ENCODE measurements at places on chromosomes 6 and 20. TPM values are rescaled to one million over a fixed set of nuclear protein-coding genes. Genes with fewer than 3 reads are reported as not detected.

GRCh38 chr6:129472239-129472638, 237.7 kb downstream of the ARHGAP18 start:
- DNase-seq: no peak

DNA sequence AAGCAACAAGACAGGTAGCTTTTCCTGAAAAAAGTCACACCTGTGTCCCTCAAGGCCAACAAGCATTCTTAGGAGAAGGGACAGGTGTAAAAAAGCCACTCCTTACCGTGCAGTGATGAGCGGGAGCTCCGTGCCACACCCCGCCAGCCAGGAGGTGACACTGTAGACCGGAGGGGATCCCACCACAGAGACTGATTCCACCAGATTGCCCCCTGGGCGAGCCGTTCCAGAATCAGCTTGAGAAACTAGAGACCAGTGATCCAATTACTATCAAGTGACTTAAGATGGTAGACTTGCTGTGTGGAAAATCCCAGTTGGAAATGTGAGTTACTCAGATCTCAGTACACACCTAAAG, 37.4 kb downstream of the PKHD1 start:
- DNase-seq: no peak

- DNase-seq: no peak
Measured at GRCh38 chr6:121857551-121857950, 422.1 kb downstream of the GJA1 start.

- no peak for DNase-seq
Measured at GRCh38 chr6:1552296-1552761, 57.4 kb upstream of the FOXC1 start.

The PSMF1 gene
- 71.8 TPM for total RNA-seq

GRCh38 chr20:5282561-5282960, 34.2 kb downstream of the PROKR2 start:
- DNase-seq: no peak

GRCh38 chr6:30760549-30760948, 16.2 kb upstream of the IER3 start:
- no peak for DNase-seq

The SSTR4 gene
- not detected for total RNA-seq

- DNase-seq: no peak
Measured at GRCh38 chr6:29232725-29233124, 62.0 kb downstream of the OR2J2 start.

The TENT5A gene
- 11.5 TPM for total RNA-seq

GRCh38 chr6:3523271-3523670, 66.4 kb upstream of the SLC22A23 start:
- no peak for DNase-seq

- DNase-seq: no peak
Measured at GRCh38 chr20:13841206-13841605, 56.4 kb downstream of the NDUFAF5 start.

The RPRD1B gene
- total RNA-seq: 24.4 TPM

- peak; percentile 42 for DNase-seq
Measured at GRCh38 chr20:57938158-57939108, 228.6 kb upstream of the PMEPA1 start.

GRCh38 chr6:86728976-86729375, 208.4 kb upstream of the HTR1E start:
- no peak for DNase-seq

The MUC22 gene
- not detected for total RNA-seq

- DNase-seq: no peak
Measured at GRCh38 chr6:102229271-102229670, 835.8 kb downstream of the GRIK2 start.

GRCh38 chr6:157814883-157815282, 8.2 kb upstream of the SNX9 start:
- no peak for DNase-seq

The MOXD1 gene
- total RNA-seq: 0.71 TPM

DNA sequence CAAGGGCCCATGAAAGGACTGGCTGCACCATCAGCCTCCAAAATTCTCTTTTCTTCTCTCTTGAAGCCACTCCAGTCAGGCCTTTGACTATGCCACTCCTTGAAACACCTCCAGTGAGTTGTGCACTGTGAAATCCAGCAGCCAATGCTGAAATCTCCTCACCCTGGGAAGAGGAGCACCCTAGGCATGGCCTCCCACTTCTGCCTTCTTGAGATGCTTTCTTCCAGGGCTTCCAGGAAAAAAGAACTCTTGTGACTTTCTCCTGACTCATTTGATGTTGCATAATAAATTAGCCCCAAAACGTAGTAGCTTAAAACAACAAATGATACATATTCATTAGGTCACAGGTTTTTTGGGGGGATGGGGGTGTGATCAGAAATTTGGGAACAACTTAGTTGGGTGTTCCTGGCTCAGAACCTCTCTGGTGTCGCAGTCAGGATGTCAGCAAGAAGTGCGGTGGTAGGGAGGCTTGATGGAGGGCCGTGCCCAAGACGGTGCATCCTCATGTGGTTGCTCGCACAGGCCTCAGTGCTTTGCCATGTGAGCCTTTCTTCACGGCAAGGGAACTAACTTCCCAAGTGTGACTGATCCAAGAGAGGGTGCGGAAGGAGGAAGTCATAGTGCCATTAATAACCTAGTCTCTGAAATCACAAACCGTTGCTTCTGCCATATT, 12.1 kb downstream of the NCR2 start:
- DNase-seq: no peak

DNA sequence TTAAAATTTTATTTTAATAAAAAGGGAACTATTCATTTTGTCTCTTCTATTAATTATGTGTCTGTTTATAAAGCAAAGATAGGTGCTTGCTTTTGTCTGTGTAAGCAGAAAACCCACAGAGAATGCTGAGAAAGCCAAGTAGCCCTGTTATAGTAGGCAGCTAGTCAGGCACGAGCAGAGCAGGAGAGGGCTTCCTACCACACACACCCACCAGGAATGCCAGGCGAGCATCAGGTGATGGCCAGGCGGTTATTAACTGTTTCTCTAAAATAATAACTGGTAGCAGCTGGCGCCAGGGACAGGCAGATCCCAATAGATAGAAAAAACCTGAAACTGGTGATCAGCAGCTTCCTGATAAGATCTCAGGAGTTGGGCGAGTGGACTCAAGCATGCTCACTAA, 15.7 kb downstream of the C6orf15 start:
- no peak for DNase-seq

The PCSK2 gene
- 0.06 TPM for total RNA-seq

DNA sequence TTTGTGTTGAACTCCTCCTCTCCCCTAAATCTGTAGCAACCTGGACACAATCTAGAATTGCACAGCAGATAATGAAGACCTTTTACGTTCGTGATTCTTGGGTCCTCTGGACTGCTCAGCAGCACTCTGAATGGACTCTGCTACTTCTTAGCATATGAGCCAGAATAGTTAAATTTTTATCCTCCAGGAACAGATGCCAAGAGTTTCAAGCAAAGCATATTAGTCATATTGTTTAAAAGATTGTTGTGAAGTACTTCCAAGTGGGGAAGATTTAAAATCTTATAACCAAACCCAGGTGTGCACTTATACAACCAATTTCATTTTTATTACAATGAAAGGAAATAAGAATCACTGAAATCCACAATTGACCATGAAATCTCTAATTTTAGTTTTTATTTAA, 118.9 kb upstream of the EXOC2 start:
- DNase-seq: no peak

DNA sequence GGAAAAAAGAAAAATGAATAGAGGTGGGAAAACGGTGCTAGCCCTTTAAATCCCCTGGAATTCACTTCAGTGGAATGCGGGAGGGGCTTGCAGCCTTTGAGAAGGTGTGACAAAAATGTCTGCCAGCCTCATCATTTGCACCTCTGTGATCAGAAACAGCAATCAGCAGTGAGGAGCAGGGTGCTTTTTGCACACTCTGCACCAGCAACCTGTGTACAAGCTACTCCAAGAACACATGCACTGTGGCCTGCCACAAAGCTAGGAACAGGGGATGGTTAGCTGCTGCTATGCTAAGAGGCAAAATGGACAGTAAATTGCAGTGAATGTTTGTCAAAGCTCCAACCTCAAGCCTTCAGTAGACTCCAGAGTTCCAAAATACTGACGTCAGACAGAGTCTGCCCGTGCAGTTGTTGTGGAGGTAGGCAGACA, 29.7 kb downstream of the GINS1 start:
- DNase-seq: no peak

DNA sequence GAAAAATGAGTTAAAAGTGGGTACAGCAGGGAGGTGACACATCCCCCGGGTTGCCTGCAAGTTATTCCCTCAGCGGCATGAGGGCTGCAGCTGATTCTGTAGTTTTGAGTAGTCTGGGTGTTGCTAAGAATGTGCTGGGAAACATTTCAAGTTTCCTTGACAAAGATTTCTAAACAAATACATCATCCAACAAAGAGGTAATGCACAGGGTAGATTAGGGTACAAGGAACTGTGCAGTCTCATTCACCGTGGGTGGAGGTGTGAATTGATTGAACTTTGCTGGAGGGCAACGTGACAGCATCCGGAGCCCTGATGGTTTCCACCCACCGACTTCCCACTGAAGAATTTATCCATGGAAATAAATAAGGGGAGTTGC, 21.8 kb downstream of the CASS4 start:
- peak; percentile 23 for DNase-seq

- peak; percentile 74 for DNase-seq
Measured at GRCh38 chr6:43951063-43951755, 176.0 kb downstream of the MRPL14 start.

DNA sequence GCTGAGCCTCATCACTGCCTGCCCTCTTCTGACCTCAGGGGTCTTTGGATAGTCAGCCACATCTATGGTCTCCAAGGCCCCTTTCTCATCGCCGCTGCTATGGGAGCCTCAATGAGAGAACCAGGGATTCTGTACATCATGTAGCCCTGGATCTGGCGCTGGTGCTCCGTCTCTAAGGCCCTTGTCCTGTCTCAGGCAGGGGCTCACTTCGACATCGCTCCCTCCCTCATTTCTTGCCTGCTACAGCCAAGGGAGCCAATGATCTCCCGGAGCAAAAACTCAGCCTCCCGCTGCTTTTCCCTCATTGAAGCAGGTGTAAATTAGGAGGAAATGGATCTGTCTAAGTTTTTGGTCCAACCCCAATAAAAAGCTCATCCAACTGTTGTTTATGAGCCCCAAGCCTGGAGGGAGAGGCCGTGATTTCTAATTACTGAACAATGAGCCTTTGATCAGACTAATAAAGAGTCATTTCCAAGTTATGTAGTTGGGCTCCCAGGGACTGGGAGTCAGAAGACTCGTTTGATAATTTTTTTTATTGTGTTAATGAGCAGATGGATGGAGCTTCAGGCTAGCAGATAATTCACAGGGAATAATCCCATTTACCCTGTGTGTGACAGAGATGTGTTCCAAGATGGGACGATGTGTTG, 30.9 kb downstream of the LBP start:
- no peak for DNase-seq

- DNase-seq: no peak
Measured at GRCh38 chr6:113451049-113451448, 406.1 kb upstream of the MARCKS start.

- no peak for DNase-seq
Measured at GRCh38 chr6:3687847-3688246, 63.7 kb downstream of the PXDC1 start.

GRCh38 chr6:163588220-163588919, 173.9 kb downstream of the QKI start:
- DNase-seq: peak; percentile 67

DNA sequence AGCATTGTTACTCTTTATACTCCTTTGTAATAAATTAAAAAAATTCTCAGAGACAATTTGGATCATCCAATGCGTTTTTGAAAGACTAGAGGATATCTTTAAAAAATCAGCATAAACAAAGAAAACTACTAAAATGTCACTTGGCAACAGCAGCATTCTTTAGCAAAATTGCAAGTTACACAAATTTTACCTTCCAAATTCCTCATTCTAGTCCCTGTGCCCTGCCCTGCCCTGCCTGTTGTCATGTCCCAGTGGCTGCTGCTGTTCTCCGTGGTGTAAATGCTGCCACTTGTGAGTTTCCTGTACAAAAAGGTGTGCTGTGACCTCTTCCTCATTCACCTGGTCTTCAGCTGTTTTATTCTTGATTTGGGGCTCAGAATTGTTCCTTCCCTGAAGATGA, 83.2 kb downstream of the CDC5L start:
- DNase-seq: no peak

The ZSCAN26 gene
- 18.3 TPM for total RNA-seq

DNA sequence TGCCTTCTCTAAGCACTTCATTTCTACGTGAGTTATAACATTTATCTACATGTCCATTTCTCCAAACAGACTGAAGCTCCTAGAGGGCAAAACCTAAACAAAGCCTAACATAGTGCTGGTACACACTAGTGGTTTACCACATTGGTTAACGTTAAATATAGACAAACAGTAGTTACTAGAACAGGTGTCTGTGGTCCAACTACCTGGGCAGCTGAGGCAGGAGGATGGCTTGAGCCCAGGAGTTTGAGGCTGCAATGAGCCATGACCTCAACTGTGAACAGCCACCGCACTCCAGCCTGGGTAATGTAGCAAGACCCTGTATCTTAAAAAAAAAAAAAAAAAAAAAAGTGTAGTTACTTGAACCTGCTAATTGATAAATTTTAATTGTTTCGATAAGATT, 26.5 kb downstream of the PTPRK start:
- no peak for DNase-seq

The SHLD1 gene
- total RNA-seq: 2.8 TPM

The NKAIN2 gene
- total RNA-seq: not detected

- DNase-seq: no peak
Measured at GRCh38 chr6:36329798-36330291, 6.8 kb downstream of the BNIP5 start.

DNA sequence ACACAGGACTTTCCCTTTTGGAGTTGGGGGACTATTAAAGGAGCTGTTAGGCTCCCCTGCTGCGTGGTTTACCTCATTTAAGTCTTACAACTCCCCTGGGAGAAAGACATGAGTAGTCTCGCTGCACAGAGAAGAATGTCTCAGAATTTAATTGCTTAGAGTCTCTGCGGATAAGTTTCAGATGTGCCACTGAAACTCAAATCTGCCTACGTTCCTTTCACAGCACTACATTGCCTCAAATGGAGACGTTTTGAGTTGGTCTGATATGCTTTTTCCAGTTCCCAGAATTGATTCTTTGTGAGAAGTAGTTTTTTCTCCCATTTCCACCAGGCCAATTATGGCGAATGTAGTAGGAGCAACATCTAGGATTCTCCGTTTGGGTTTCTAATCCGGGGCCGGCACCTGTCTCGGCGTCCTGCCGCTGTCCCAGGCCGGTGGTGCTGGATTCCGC, 532 bp upstream of the SLC35F1 start:
- no peak for DNase-seq

- no peak for DNase-seq
Measured at GRCh38 chr6:37732688-37733087, 35.0 kb upstream of the MDGA1 start.

The PRICKLE4 gene
- not detected for total RNA-seq

GRCh38 chr20:31693987-31694661, 28.5 kb downstream of the BCL2L1 start:
- DNase-seq: no peak

The HLA-DRA gene
- total RNA-seq: 0.46 TPM

DNA sequence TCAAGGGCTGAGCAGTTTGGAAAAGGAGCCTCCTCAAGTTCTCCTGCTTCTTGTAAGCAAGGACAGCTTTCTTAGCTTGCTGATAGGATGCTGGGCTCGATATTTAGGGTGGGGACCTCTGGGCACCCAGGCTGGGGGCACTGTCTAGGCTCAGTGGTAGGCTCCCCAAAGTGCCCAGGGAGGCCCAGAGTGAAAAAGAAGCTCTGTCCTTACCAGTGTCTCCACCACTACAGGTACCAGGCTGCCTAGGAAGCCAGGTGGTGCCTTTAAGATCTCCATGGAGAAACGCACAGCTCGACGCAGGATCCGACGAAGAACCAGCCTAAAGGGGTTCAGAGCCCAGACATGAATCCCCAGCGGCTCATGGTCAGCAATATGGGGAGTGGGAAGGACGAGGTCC, 6.4 kb downstream of the AARS2 start:
- DNase-seq: no peak

The ADGB gene
- total RNA-seq: not detected

- no peak for DNase-seq
Measured at GRCh38 chr6:113449051-113449450, 408.1 kb upstream of the MARCKS start.

All from Daoy (cell line).